Activated T-cell treated with anti-CD3 and anti-CD28 coated beads, Interleukin-2, amount 50 U/mL, for 72 hours (primary cell): ENCODE measurements at places on chromosomes 16 and 17. TPM values are rescaled to one million over a fixed set of nuclear protein-coding genes. Genes with fewer than 3 reads are reported as not detected.
A peak's percentile ranks its signal among the peaks of the same experiment; 100 is the strongest.

DNA sequence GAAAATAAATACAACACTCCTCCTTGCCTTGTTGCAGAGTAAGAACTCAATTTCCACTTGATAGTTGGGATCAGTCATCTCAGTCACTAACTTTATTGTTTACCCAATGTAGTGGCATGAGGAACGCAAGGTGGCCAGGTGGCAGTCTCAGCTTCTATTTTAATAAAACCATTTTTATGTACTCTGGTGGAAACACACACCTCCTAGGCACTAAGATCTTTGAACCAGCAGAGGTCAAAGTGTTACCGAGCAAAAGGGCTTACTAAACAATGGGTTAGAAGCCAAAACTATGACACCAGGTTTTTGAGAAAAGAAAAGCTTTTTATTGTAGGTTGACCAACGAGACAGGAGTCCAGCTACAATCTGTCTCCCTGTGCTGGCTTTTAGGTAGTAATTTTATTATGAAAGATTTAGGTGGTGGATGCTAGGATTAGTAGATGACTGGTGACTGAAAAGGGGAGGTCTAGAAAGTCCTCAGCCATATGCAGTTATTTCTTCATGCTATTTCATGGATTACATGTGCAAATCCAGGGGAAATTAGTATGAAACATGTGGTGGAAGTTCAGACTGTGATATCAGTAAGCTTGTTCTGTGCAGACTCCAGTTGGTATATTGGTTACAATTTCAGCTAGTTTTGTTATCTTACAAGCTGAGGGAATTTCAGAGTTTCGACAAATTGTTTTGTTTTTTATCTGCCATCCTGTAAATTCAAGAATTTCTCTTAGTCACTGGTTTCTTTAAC is 122.3 kb downstream of the PCTP start:
- DNase-seq: no peak

GRCh38 chr16:8493972-8494371 is 96.3 kb downstream of the TMEM114 start:
- DNase-seq: no peak

GRCh38 chr17:38864636-38865398 is 5.0 kb upstream of the LASP1 start:
- no peak for DNase-seq

DNA sequence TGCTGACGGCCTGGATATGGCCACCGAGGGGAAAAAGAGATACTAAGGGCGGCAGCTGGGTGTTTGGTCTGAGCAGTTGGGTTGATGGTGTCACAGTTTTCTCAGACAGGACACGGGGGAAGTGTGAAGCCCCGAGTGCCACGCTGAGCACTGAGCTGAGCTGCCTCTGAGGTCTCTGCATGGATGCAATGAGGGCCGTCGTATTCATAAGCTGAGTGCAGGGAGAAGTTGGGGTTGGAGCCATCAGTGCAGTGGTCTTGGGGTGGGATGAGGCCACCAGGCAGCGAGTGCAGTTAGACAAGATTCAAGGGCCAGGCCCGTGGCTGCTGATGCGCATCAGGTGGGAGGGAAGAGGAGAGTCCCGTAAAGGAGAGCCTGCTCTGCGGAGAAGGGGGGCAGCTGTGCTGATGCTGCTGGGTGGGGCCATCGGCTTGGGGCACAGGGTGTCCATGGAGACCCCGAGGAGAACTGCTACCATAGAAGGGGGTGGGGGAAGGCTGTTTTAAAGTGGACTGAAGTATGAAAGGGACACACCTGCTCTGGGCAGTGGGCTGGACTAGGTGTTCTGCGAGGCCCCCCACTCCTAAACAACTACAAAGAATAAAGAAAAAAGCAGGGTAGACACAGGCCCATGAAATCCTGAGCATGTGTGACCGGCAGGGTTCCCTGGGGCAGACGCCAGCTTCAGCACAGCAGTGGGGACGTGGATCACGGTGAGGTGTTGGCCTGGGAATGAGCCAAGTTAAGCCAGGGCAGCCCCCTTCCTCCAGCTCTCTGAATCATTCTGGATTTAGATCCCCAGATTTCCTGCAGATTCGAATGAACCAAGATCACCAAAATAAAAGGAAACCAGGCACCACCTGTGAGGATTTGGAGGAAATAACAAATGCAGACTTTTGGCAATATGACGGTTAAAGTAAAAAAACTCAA is 19.7 kb downstream of the IL34 start:
- DNase-seq: no peak

DNA sequence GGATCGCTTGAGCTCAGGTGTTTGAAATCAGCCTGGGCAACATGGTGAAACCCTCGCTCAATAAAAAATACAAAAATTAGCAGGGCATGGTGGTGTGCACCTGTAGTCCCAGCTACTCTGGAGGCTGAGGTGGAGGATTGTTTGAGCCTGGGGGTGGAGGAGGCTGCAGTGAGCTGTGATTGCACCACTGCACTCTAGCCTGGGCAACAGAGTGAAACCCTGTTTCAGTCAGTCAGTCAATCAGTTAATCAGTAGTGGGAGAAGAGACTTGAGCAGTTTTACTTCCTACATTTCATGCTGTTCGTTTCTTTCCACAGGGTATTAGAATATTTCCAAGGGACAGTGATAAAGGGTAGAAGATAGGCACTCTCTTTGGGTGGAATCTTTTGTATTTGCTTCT is 8.8 kb downstream of the MAP3K3 start:
- DNase-seq: no peak

DNA sequence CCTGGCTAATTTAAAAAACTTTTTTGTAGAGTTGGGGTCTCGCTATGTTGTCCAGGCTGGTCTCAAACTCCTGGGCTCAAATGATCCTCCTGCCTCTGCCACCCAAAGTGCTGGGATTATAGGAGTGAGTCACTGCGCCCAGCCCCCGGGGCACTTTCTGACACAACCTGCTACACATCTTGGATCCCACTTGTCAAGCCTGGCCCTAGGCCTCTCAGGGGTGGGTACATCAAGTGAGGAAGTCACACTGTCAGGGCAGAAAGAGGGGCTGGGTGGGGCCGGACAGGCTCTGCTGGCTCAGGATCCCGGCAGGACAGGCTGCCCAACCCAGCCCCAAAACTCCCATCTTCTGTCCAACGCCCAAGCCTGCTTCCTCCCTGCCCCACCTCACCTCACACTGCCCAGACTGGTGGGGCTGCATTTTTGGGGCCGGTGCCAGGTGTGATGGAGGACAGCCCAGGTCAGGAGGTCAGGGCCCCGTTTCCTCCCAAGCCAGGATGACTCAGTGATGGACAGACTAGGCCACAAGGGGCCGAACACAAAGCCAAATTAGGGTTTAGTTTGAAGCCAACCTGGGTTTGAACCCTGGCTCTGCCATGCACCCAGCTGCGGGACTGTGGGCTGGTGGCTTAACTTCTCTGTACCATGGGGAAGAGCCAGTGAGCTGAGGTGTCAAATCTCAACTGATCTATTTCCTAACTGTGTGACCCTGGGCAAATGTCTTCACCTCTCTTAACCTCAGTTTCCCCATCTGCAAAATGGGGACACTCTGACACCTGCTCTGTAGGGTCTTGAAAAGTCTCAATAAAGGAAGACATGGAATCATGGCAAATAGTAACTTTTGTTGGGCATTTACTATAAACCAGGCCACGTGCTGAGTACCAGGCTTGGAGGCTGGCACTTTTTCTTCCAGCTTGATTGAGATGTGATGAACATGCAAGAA is 8.9 kb upstream of the PPL start:
- no peak for DNase-seq

- peak; percentile 71 for DNase-seq
Measured at GRCh38 chr17:732067-732901, at the start of gene TLCD3A. Gene TLCD3A (plus strand): TSS chr17:732596. CDS start chr17:732648, 52 bp downstream.

- DNase-seq: peak; percentile 91
Measured at GRCh38 chr17:76278952-76279741, 14.0 kb downstream of the UBALD2 start.

GRCh38 chr16:55576384-55576783 is 9.9 kb downstream of the CAPNS2 start:
- DNase-seq: no peak

GRCh38 chr17:50064253-50065001 is 8.5 kb downstream of the ITGA3 start:
- no peak for DNase-seq

Gene TMEM11
- 25.9 TPM for total RNA-seq

Gene OR3A3
- total RNA-seq: not detected

Gene ARL5C
- 0.16 TPM for total RNA-seq

Gene TMC8
- 124 TPM for total RNA-seq

Gene ORC6
- total RNA-seq: 48.0 TPM

Gene ABCC3
- total RNA-seq: not detected
